Neural progenitor cell (in vitro differentiated cells): ENCODE measurements at places on chromosomes 1 and 21. TPM values are rescaled to one million over a fixed set of nuclear protein-coding genes. Genes with fewer than 3 reads are reported as not detected.
A peak's percentile ranks its signal among the peaks of the same experiment; 100 is the strongest.

The KIF17 gene
- total RNA-seq, result 2.2 and 4.0 TPM in 2 replicates

The TRIM67 gene
- total RNA-seq, result not detected in 2 replicates

The HDGF gene
- 246 and 366 TPM in 2 replicates for total RNA-seq

The NEK7 gene
- 20.7 and 34.7 TPM in 2 replicates for total RNA-seq

The FCER1A gene
- total RNA-seq, result not detected in 2 replicates

The TAGLN2 gene
- 3.9 and 12.1 TPM in 2 replicates for total RNA-seq

DNA sequence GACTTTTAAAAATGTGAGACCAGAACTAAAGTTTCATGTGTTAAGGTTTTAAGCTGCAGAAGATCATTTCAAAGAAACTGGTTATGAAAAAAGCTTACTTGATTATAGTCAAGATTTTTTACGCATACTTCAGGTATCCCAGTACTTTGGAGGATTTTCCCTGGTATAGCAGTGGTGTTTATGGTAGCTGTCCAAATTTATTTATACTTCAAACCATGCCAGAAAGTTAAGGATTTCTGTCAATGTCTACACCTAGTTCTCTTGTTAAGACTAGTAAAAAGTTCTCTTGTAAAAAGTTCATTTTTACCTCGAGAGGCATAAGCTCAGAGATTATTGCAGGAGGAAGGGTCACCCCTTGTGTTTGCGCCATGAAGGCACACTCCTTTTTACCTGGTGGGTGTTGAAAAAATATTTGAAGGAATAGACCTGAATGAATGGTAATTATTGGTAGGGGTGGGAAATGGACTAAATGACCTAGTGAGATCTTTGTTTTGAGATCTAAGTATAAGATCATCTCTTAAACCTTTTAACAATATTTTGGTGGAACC is 2.8 kb downstream of the DYRK1A start:
- no peak for DNase-seq

- no peak for DNase-seq
Measured at GRCh38 chr1:210372491-210372890, 43.8 kb downstream of the HHAT start.

DNA sequence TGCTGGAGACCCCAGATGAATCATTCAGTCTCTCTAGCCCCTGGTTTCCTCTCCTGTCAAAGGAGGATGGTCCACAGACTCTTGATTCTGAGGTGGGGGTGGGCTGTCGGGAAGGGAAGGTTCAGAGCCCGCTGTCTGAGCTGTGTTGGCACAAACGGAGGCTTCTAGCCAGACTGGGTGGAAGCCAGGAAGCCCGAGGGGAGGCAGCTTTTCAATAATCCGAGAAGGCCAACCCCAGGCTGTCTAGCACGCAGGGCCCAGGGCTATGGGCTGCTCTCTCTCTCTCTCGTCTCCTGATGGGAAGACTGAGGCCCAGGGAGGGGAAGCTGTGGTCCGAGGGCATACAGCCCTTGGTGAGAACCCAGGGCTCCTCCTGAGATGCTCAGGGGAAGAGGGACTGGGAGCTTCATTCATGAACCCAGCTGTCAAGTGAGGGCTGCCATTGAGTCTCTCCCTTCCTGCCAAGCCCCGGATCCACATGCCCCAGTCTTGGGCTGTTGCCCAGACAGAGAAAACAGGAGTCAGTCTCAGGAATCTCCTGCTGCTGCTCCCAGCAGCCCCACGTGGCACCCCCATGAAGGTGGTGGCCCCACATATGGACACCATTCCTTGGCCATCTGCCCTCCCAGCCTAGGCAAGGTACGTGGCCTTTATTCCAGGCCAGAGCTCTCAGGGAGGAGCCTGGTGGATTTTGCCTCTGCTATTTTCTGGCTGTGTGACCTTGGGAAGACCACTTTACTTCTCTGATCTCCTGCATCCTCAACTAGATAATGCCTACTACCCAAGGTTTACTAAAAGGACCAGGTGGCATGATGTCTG is 44.4 kb downstream of the RAP1GAP start:
- no peak for DNase-seq

DNA sequence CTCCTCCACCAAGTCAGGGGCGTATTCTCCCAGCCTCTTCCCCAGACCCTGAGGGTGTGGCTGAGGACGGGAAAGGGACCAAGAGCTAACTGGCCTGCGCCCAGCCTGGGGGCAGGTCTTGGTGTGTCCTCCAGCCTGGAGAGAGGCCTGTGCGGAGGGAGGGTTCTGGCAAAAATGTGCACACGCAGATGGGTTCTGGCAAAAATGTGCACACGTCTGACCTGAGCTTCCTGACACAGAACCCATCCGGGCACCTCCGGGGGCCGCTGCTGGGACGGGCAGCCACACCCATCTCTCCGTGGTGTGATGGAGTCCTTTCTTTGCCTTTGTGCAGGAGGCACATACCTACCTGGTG is 23.1 kb upstream of the PKP1 start:
- DNase-seq, result no peak

DNA sequence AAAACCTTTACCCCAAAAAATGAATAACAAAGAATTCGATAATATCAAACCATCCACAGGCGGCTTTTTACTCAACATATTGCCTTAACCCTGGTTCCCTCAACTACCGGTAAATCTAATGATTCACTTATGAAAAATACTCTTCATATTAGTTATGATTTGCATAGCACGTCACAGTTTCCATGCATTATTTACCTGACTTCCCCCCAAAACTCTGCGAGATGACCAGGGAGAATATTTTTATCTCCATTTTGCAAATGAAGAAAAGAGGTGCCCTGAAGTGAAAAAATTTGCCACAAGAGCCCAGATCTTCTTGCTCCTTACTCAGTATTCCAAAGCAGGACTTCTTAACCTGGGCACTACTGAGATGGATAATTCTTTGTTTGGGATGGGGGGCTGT is 2.9 kb downstream of the JAK1 start:
- no peak for DNase-seq

GRCh38 chr1:17075470-17076255 is 21.8 kb upstream of the SDHB start:
- DNase-seq, result peak; percentile 79

DNA sequence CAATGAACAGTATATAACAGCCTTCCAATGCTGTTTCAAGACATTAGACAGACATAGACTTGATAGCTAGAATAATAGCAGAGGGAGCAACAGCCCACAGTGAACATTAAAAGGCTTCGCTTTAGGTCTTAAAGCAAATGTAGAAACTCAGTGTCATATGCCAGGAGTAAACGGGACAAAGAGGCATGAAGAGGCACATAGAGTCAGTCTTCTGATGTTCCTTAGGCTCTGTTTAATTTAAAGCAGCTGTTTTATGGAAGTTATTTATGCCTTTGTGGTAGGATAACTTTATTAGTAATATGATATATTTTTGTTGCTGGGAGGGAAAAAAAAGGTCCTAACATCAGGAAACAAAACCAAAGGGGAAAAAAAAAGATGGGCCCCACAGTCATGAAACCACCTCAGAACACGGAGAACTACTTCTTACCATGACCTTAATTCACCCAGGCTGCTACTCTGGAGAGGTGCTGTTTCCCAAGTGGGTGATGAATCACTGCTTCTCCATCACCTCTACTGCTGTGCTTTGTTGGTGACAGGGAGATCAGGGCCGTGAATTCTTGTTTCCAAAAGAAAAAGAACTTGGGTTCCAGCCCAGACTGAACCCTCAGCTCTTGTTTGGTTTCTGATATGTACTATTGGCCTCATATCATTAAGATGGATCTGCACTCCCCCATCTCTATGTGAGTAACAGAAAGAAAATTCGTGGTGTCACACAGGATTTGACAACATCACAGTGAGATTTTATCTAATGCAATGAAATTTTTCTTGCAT is 616.9 kb downstream of the KIF26B start:
- DNase-seq, result no peak

DNA sequence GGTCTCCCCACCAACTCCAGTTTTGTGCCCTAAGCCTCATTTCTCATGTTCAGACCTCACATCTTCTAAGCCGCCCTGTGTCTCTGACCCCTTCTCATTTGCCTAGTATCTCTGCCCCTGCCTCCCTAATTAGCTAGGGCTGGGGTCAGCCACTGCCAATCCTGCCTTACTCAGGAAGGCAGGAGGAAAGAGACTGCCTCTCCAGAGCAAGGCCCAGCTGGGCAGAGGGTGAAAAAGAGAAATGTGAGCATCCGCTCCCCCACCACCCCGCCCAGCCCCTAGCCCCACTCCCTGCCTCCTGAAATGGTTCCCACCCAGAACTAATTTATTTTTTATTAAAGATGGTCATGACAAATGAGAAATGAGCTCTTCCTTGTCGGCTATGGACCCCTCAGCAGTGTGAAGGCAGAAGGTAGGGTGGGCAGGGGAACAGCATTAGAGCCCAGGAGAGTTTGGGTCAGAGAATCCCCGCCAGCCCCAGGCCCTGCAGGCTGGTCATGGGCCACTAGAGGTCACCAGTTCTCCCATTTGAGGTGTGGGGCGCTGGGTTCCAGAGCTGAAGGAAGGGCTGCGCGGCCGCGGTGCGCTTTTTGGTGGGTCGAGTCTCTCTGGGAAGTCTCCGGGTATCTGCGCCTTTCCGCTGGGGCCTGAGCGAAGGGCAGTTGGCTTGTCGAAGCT is 11.5 kb downstream of the ADAMTSL4 start:
- peak; percentile 96 for DNase-seq

DNA sequence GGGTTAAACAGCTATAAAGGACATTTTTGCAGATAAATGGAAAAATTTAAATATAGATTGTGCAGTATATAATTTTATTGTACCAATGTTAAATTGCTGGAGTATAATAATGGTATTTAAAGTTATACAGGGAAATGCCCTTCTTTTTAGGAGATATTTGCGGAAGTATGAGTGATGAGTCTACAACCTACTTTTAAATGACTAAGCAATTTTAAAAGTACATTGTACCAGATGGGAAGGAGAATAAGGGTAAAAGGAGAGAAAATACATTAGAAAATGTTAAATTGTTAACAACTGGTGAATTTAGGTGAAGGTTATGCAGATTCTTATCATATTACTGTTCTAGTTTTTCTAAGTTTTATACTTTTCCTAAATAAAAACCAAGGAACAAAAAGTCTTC is 91.8 kb downstream of the ZZZ3 start:
- no peak for DNase-seq

DNA sequence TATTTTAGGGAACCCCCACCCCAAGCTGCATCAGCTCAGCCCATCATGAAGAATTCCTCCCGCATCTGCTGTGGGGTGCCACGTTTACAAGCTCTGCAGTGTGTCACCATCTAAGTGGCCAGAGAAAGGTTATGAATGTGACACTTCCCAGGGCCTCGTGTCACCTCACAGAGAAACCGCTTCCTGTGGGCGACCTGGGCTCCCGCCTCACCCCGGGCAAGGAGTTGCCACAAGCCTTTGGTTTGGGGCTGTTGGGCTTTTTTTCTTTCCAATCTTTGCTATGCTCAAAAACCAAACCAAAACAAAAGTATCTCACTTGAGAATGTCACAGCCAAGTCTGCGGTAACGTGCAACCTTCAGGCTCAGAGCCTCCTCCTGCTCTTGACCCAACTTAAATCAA is 82.1 kb upstream of the ARHGEF16 start:
- no peak for DNase-seq

GRCh38 chr1:248757784-248758195 is 2.2 kb upstream of the LYPD8 start:
- DNase-seq, result no peak

GRCh38 chr1:10973956-10974881 is 38.2 kb upstream of the TARDBP start:
- no peak for DNase-seq

DNA sequence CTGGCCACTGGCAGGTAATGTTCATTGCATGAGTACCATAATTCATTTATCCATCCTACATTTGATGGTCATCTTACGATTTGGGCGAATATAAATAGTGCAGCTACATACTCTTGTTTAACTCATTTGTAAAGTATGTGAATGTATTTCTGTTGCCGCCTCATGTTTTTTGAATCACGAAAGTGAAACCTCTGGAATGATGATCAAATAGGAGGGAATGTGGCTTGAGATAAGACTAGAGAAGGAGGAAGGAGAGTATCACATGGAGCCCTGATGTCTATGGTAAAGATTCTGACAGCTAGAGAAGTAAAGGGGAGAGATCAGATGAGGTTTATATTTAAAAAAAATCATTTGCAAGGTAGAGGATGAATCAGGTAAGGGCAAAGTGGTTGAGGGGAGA is 8.0 kb downstream of the MRPS14 start:
- no peak for DNase-seq

- DNase-seq, result no peak
Measured at GRCh38 chr21:45084881-45085536, 10.6 kb downstream of the ADARB1 start.

DNA sequence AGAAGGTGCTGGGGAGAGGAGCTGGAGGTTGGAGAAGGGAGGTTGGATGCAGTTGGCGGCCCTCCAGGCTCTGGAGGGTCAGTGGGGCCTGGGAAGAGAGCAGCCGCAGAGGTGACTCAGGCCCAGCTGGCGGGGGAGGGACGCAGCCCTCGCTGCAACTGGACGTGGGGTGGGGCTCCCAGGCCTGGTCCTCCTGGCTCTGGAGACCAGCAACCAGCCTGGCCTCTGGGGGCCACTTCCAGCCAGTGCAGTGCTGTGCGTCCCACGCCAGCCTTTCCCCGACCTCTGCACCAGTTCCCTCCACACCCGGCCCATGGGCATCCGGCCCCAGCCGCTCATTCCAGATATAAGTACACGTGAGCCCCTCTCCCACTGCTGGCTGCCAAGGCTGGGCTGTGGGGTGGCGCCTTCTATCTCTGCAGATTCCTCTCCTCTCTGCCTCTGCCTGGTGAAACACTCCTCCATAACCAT is 38.0 kb upstream of the COL18A1 start:
- DNase-seq, result no peak

GRCh38 chr1:15803380-15803779 is 4.1 kb downstream of the UQCRHL start:
- DNase-seq, result peak; percentile 71

DNA sequence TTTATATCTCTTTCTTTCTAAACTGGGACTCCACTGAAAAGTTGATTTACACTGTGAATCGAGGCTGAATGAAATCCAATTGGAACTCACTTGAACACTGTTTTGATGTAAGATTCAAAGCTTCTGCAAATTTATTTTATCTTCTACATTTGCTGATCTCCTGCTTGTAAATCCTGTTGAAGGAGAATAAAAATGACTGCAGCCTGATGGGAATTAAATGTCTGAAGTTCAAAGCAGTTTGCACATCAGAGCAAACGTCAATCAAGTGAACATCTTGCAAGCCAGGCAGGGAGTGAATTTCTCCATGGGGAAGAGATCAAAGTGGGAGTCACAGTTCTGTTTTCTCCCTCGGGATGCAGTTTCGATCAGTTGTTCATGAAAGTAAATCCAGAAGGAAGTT is 127.2 kb downstream of the CACHD1 start:
- no peak for DNase-seq
